Heart left ventricle (tissue), 16 donors: ENCODE measurements at places on chromosomes 6 and 20. TPM values are rescaled to one million over a fixed set of nuclear protein-coding genes. Genes with fewer than 3 reads are reported as not detected.
A peak's percentile ranks its signal among the peaks of the same experiment; 100 is the strongest.

DNA sequence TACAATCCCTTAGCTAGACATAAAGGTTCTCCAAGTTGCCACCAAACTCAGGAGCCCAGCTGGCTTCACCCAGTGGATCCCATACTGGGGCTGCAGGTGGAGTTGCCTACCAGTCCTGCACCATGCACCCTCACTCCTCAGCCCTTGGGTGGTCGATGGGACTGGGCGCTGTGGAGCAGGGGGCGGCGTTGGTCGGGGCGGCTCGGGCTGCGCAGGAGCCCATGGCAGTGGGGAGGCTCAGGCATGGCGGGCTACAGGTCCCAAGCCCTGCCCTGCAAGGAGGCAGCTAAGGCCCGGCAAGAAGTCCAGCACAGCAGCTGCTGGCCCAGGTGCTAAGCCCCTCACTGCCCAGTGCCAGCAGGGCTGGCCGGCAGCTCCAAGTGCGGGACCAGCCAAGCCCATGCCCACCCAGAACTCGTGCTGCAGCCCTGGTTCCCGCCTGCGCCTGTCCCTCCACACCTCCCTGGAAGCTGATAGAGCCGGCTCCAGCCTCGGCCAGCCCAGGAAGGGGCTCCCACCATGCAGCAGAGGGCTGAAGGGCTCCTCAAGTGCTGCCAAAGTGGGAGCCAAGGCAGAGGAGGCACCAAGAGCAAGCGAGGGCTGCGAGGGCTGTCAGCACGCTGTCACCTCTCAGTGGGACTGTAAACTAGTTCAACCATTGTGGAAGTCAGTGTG, 912.1 kb downstream of the PHF3 start:
- DNase-seq, result peak; percentile 18

GRCh38 chr6:120935908-120936307, 398.4 kb downstream of the TBC1D32 start:
- DNase-seq, result no peak

GRCh38 chr6:16043171-16044135, 85.4 kb upstream of the MYLIP start:
- no peak for DNase-seq

DNA sequence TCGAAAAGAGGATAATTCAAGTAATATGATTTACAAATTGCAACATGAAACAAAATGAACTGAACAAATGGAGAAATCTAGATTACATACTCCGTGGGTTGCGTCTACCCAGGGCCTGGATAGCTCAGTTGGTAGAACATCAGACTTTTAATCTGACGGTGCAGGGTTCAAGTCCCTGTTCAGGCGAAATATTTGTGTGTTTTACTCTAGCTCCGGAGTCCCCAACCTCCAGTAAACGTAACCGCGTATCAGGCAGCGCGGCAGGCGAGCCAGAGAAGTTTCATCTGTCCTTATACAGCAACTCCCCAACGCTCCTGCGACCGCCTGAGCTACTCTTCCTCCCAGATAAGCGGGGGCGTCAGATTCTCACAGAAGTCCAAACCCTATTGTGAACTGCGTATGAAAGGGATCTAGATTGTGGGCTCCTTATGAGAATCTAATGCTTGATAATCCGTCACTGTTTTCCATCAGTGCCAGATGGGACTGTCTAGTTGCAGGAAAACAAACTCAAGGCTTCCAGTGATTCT, 176.1 kb downstream of the TRIM27 start:
- no peak for DNase-seq

DNA sequence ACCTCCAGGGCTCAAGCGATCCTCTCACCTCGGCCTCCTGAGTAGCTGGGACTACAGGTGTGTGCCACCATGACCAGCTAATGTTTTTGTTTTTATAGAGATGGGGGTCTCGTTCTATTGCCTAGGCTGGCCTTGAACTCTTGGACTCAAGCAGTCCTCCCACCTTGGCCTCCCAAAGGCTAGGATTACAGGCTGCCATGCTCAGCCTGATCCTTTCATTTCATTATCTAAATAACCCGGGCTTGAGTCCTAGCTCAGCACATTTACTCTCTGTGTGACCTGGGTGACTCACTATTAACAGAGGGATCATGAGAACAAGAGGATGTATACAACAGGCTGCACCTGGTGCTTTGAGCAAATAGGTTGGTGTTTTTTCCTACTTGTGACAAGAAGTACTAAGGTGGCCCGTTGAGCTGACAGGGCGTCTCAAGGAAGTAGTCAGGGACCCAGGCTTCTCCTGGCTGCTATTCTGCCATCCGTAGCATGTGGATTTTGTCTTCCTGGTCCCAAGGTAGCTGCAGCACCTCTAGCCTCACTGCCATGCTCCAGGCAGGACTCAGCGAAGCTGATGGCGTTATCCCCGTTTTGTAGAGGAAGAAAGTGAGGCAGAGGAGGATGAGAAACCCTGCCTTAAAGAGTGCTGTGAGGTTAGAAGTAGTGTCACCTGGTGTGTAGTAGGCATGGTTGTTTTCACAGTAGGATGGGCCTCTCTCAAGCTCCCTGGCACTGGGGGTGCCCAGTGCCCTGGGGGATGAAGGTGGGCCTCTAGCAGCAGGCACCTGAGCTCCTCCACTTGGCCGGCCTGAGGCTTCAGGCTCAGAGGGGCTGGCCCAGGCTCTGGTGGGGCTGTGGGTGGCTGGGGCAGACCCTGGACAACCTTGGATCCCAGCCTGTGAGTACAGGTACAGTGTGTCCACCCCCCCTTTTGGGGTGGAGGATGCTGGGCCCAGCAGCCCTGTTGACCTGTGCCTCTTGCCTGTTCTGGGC, 62.4 kb downstream of the ADNP start:
- DNase-seq, result no peak

DNA sequence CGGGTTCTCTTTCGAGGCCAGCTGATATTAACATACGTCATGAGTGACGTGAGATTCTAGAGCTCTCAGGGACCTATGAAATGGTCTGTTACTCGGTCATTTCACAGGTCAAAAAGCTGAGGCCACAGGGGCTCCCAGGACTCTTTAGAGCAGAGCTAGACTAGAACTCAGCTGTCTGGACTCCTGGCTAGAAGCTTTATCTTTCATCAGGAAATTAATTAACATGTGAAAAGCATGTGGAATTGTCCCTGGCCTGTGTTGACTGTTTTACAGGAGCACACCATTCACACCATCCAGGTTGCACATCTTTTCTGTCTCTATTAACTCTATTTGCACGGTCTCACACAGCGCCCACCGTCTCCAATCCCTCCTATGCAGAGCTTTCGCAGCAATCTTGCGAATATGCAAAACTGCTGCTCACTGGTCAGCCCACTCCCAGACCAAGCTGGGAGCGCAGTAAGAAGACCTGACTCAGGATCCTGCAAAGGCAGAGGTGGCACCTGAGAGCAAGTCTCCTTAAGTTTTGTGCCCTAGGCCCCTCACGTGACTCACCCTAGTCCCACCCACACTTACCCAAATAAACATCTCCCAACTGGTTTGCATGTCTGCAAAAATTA, 522.5 kb downstream of the CD83 start:
- DNase-seq, result no peak

- no peak for DNase-seq
Observed at GRCh38 chr6:37304766-37305165, 46.8 kb upstream of the TMEM217 start.

GRCh38 chr6:27052731-27053082, 194.8 kb upstream of the PRSS16 start:
- no peak for DNase-seq

DNA sequence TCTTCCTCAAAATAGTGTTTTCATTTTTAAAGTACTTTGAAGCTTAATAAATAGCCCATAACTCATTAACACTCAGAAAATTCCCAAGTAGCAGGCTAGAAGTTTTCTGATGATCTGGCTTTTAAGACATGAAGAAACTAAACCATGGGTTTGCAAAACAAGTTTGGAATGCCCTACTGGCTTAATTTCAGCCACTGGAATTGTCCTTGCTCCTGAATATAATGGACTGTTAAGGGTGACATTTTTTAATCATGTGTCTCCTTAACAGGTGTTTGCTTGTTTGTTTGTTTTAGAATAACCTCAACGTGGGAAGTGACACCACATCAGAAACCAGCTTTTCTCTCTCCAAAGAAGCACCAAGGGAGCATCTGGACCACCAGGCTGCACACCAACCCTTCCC, 49.1 kb downstream of the ISM1 start:
- DNase-seq, result no peak

- DNase-seq, result no peak
Observed at GRCh38 chr20:11738852-11739251, 178.8 kb upstream of the BTBD3 start.

GRCh38 chr20:40815156-40816038, 126.4 kb upstream of the MAFB start:
- no peak for DNase-seq

DNA sequence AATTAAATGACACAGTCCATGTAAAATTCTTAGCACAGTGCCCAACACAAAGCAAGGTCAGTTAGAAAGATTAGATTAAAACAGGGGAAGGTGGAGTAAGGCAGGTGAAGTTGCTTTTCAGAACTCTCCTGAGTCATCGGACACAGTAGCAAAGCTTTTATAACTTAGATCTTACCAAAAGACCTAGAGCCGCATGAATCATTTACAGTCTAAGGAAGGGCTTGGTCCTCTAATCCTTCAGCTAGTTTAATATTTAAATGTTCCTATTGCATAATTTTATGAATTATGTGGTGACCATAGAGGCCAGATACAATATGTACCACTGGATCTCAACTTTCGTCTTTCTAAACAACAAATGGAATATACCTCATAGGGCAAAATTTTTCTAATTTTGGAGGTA, 202.1 kb upstream of the SNX9 start:
- DNase-seq, result no peak

GRCh38 chr6:110448846-110449540, 27.4 kb downstream of the SLC22A16 start:
- no peak for DNase-seq

DNA sequence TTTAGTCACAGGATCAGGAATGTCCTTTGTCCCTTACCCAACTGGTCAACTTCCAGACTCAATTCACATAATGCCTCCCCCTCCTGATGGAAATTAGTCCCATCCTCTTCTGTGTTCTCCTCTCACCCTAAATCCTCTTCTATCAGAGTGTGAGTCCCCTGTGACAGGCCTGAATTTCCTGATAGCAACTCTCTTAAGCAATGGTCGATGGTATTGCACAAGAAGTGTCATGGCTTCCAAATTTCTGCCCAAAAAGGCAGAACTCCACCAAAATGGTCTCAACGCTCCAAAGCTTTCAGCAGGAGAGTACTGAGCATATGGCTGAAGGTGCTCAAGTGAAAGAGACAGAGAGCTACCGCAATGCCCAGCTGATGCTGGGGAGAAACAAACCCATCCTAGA, 2.4 kb downstream of the PREP start:
- no peak for DNase-seq

TFAP2A gene
- 0.33 TPM for total RNA-seq

OXT gene
- not detected for total RNA-seq

FAM217A gene
- not detected for total RNA-seq

EDN3 gene
- 0.17 TPM for total RNA-seq

AHCY gene
- 53.7 TPM for total RNA-seq

CASS4 gene
- 0.49 TPM for total RNA-seq

CCDC28A gene
- 10.6 TPM for total RNA-seq

KCNB1 gene
- total RNA-seq, result 2.3 TPM

THBD gene
- total RNA-seq, result 43.9 TPM
